Stimulated activated CD4-positive, alpha-beta T cell treated with anti-CD3 and anti-CD28 coated beads, Interleukin-1b, Interleukin-23, amount 100 ng/mL, for 1 hour (primary cell): ENCODE measurements at places on chromosomes 5 and 9.

- no peak for DNase-seq
Measured at GRCh38 chr9:75452512-75452911, 364.2 kb downstream of the OSTF1 start.

DNA sequence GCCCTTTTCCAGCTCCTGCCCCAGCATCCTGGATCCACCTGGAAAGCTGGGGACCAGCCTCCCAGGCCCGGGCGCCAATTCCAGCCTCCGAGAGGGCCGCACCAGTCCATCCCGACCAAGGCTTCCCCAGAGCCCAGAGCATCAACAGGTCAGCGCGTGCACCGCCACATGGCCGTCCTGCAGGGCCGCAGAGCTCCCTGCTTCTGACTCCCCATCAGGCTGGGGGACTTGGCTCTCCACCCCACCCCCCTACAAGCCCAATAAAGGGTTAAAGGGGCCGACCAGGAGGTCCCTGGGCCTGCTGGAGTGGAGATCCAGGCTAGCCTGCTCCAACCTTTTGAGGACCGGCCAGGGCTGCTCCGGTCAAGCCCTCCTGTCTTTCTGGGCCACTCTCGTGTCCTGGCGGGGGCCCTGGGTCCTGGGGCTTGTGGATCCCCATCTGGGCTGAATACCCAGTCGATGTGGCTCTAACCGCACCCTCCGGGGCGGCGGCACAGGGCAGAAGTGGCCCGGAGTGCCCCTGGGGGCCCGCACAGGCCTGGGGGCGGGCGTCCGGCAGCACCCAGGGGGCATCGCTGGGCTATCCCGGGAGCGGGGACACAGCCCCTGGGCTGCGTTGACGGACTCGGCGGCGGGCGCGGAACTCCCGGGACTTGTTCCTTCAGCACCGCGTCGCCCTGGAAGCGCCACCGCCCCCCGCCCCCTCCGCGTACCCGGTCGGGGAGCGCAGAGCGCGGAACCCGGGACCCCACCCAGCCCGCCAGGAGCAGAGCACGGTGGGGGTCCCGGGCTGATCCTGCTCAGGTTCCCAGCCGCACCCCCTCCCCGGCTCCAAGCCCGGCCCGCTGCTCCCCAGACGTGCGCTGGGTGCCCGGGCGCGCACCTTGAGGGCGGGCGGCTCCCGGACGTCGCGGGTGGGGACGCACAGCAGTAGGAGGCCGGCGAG lies 590 bp downstream of the ENTPD2 start:
- DNase-seq: no peak

- no peak for DNase-seq
Measured at GRCh38 chr5:35659556-35659955, 41.9 kb downstream of the SPEF2 start.

DNA sequence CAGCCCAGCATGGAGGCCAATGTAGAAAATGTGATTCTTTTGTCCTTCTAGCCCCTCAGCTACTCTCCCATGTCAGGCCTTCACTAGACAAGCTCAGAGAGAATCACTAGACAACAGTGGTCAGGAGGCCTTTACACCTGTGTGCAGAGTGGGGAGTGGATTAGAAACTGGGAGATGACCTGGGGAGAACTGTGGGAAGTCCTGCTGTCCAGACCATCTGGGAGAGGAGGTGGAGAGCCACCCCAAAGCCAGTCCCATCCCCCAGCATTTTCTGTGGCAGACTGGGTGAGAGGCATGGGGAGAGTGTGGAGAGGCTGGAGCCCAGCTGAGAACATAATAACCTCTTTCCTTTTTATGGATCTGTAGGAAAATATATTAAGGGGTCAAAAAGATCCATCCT lies 452.0 kb upstream of the DMAC1 start:
- no peak for DNase-seq

- no peak for DNase-seq
Measured at GRCh38 chr5:143521141-143521540, 117.7 kb upstream of the NR3C1 start.

DNA sequence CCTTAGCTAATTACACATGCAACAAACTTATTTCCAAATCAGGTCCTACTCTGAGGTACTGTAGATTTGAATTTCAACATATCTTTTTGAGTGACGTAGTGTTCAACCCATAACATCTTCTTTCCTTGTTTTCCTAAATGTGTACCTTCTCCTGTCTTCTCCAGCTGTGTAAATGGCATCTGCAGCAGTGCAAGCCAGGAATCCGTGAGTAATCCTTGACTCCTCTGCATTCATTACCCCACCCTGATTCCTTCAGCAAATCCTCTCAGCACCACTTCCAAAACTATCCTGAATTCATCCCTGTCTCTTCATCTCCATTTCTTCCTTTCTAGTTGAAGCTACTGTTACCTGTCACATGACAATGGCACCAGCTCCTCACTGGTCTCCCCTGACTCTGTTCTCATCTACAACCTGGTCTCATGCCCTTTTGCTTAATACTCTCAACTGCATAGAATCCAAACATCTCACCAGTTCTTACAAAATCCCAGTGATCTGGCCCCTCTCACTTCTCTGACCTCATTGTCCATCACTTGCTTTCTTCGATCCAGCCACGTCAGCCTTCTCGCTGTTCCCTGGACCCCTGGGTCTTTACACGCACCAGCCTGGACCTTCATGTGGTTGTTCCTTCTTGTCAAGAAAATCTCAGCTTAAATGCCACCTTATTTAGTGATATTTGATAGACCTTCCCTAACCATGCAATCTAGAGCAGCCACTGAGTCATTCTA lies 14.6 kb upstream of the TRAF1 start:
- no peak for DNase-seq

DNA sequence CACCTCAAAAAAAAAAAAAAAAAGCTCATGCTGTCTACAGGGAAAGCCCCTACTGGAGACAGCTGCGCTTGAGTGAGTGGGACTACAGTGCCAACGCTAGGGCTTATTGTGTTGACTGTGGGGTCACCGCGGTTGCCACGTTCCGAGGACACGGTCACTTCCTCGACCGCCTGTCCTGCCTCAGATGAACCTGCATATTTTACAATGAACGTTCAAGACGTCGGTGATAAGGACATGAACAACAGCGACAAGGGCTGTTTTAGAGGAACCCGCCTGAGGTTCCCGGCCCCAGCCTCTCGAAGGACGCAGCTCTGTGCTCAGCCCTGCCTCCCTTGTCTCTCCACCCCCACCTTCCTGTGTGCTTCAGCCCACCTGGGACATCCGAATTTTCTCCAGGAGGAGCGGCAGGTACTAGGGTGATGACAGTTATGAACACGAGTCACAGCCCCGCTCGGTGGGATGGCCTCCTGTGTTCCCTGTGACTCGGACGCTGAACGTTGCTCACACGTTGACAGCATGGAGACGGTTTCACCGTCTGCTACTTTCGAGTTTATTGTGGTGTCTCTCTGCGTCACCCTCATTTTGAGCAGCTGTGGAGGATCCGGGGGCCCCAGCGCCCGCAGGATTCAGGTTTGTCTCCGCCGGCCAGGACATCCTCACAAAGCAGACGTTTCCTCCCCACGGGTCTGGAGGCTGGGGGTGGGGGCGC lies 11.3 kb upstream of the DIPK1B start:
- peak; percentile 40 for DNase-seq

DNA sequence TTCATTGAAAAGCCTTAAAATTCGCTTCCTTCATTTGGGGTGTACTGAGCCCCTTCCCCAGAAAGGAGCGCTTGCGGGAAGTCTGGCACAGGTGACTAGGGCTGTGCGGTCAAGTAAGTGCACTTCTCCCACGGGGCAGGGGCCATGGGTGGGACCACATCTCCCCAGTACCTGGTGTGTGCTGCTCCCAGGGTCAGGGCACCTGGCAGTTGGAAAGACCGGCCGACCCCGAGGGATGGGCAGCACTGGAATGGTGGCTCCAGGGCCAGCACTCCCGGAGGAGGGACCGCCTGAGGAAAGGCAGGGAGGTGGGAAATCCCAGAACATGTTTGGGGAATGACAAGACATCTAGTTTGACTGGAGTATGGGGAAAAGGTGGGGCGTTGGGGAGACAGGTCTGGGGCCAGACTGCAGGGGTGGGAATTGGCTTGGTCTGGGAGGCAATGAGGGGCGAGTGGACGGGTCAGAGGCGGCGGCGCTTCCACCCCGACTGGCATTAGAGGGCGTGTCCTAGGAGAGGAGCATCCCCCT lies 727 bp upstream of the GLIPR2 start:
- DNase-seq: no peak

GRCh38 chr5:66805514-66806430 lies 209.6 kb downstream of the MAST4 start:
- DNase-seq: no peak

DNA sequence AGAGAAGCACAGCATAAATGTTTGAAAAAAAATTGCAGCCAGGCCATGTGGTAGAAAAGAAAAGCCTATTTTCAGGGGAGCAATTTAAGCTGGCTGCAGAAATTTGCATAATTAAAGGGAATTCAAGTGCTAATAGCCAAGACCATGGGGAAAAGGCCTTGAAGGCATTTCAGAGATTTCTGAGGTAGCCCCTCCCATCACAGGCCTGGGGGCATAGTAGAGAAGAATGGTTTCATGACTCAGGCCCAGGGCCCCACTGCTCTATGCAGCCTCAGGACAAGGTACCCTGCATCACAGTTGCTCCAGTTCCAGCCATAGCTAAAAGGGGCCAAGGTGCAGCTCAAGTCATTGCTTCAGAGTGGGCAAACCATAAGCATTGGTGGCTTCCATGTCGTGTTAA lies 1416.0 kb downstream of the EFNA5 start:
- DNase-seq: no peak

- DNase-seq: no peak
Measured at GRCh38 chr5:145347026-145347616, 488.0 kb downstream of the PRELID2 start.
